PC-9 (cell line): ENCODE measurements at places on chromosomes 6 and 20. TPM values are rescaled to one million over a fixed set of nuclear protein-coding genes. Genes with fewer than 3 reads are reported as not detected.

DNA sequence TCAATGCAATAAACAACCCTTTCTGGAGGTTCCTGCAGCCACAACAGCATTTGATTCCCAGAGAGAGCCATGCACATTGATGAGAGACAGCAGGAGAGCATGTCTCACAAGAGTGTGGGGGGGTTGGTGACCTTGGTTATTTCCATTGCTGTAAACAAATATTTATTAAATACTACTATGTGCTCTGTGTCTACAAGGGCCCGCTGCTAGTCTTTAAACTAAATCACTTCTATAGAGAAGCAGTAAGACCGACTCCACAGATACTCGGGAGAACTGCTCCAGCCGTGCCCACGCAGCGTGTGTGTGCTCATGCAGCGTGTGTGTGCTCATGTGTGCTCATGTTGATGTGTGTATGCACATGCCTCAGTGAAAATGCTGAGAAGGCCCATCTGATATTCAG, 82.7 kb upstream of the TRAF3IP2 start:
- DNase-seq = no peak

GRCh38 chr20:57460781-57461465, 64.0 kb downstream of the CTCFL start:
- no peak for DNase-seq

DNA sequence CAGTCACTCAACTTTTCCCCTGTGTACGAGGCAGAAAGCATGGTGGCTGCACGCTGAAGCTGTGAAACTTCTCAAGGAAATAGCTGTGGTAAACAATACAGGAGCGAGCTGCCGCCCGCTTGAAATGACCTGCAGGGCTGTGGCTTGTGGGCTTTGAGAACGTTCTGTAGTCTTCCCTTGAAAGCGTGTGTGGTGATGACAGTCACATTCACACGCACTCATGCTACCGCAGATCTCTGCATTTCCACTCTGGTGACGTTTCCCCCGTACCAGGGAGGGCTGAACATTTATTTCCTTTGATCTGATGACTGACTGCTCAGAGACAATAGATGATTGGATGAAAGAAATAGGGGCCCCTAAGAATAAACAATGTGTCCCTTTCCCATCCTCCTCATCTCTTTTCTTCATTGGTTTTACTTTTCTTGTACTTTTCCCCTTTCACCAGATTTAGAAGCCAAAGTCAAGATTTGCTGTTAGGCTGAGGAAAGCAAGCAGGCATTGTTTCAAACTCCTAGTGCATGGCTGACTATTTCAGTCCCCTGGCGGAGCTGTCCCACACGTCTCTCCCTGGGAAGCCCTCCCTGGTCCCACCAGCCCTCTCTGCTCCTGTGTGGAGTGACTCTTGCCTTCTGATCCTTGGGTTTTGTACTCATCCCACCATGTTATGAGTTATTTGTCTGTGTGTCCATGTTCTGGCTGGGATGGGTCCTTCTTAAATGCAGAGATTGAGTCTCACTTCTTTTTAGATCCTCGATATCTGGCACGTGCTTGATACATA, 3.9 kb downstream of the SYTL3 start:
- DNase-seq = no peak

DNA sequence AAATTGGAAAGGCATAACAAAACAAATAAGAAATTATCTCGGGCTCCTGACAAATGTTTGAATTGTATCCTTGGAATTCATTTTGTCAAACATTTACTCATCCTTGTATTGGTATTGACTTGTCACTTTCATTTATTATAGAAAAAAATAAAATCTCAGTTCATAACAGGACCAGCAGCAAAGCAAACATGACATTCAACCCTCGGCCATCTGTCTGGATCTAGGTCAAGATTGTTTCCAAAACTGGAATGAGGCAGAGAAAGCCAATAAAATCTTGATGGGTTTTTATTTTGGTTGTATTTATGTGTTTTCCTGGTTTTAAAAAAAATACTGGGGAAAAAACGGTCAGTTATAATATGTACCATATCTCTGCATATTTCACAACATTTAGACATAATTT, 42.9 kb upstream of the FABP7 start:
- no peak for DNase-seq

GRCh38 chr6:128246472-128247260, 273.7 kb downstream of the PTPRK start:
- DNase-seq = no peak

DNA sequence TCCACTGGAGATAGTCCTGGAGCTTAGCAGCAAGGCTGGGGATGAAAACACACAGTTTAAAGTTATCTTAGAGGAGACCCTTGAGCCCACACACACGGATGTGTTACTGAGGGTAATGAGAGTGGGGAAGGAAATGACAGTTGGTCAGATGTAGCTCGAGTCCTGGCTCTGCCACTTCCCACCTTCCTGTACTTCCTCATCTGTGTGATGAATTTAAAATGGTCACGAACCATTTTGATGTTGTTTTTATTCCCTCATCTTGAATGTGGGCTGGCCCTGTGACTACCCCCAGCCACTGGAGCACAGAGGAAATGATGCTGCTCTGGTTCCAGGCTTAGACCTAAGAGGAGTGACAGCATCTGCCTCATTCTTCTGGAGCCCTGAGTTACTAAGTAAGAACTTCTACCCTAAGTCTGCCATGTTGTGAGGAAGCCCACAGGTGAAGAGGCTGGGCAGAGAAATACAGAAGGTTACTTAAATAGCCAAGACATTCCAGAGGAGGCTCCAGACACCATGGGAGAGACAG, 141.2 kb downstream of the NRN1 start:
- no peak for DNase-seq

The RUNX2 gene
- 10.4 and 12.5 TPM in 2 replicates for total RNA-seq

The BTN1A1 gene
- total RNA-seq = not detected in 2 replicates

The MMP24 gene
- total RNA-seq = 0.45 and 0.48 TPM in 2 replicates

The RBPJL gene
- not detected in 2 replicates for total RNA-seq
